Muscle of arm (tissue), 14 donors: ENCODE measurements at places on chromosomes 13 and 19.

- no peak for DNase-seq
These were observed 242.1 kb downstream of the ENOX1 start for GRCh38 chr13:43544631-43545030.

DNA sequence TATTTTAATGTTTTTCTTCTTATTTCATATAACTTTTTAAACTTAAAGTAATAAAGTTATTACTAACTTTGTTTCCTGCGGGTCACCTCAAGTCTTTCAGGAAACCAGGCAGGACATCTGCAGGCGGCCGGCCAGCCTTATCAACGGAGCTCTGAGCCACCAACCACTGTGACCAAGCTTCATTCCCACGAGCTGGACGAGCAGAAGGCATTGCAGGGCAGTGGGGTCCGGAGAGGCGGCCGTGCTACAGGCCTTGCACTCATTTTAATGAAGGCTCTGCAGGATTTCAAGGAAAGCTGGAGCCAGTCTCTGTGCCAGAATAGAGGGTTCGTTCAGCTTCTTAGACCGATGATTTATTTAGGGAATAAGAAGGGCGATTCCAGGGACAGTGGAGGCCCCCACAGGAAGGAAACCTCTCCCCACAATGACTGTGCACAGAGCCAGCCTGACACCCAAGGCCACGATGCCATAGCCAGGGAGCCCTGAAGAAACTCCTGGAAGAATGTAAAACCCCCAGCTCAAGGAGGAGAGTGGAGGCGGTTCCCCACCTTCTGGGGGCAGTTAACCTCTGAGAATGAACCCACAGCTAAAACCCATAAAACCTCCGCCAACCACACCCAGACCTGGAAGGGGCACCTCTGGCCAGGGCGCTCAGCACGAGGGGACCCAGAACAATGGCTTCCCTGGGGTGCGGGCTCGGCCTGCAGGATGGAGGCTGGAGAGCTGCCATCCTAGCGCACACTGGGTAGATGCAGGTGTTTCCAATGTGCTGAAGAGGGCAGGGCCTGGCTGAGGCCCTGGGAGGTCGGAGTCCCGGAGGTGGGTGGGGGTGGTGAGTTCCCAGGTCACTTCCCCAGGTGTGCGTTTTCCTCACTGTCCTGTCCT is 75.0 kb downstream of the RASA3 start:
- DNase-seq = no peak

- DNase-seq = no peak
These were observed 152.6 kb upstream of the HTR2A start for GRCh38 chr13:47049276-47049989.

- DNase-seq = no peak
These were observed 168.2 kb downstream of the KDM4B start for GRCh38 chr19:5137114-5137513.

DNA sequence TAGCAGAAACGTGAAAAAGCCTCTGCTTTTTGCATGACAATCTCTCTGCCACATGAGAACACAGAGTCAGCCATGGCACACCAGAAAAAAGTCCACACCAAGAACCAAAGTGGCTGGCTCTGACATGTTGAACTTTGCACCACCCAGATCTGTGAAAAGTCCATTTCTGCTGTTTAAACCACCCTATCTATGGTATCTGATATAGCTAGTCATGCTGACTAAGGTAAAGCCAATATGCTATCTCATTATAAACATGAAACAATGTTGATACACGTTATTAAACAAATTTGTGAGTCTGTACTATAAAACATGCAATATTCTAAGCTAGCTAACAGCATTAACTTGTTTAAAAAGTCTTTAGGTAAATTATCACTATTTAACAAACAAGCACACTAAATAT is 21.0 kb upstream of the ZNF432 start:
- DNase-seq = no peak

GRCh38 chr13:78105656-78106055 is 187.0 kb upstream of the EDNRB start:
- DNase-seq = no peak

- peak; percentile 78 for DNase-seq
These were observed 2.5 kb downstream of the LDLR start for GRCh38 chr19:11091703-11092153.

GRCh38 chr19:8142513-8142900 is 6.9 kb downstream of the FBN3 start:
- DNase-seq = no peak

DNA sequence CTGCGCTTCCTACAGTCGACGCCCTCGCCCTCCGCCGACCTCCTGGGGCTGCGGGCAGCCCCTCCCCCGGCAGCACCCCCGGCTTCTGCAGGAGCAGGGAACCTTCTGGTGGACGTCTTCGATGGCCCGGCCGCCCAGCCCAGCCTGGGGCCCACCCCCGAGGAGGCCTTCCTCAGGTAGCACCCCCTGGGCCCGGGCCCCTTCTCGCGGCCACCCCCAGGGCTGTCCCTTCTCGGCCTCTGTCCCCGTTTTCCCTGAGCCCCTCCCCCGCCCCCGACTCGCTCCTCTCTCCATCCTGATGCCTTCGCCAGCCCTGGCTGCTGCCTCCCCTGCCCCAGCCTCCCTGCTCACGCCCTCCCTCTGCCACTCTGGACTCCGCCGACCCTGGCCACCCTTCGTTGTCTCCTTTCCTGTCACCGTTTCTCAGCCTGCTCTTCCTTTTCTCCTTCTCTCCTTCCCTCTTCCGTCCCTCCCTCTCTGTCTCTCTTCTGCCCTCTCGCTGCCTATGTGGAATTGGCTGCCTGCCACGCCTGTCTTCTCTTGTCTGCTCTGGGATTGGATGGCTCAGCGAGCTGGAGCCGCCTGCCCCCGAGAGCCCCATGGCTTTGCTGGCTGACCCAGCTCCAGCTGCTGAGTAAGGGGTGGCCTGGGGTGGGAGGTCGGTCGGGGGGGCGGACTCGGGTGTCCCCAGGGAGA is 11.0 kb downstream of the FUZ start:
- peak; percentile 92 for DNase-seq

GRCh38 chr19:13051557-13052165 is 51.0 kb downstream of the LYL1 start:
- no peak for DNase-seq

- no peak for DNase-seq
These were observed 110.9 kb downstream of the HS6ST3 start for GRCh38 chr13:96200810-96201209.

GRCh38 chr13:76892488-76892887 is 6.3 kb upstream of the KCTD12 start:
- DNase-seq = no peak

DNA sequence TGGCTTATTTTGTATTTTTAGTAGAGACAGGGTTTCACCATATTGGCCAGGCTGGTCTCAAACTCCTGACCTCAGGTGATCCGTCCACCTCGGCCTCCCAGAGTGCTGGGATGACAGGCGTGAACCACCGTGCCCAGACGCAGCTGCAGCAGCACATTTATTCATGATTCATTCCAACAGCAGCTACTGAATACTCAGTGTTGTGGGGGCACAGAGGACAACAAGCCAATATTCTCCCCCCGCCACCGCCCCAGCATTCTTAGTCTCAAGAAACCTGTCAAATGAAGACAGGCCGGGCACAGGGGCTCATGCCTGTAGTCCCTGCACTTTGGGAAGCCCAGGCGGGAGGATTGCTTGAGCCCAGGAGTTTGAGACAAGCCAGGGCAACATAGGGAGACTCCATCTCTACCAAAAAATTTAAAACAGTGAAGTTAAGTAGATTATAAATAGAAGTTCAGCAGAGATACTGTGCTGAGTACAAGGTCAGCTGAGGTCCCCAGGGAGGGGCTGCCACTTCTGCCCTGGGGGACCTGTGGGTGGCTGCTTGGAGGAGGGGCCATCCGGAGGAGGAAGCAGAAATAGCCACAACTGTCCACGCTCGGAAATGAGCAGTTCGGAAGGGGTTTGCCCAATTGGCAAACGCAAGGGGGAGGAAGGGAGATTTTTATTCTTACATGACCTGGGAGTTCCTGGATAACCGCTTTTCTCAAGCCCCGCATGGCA is 4.3 kb downstream of the DOT1L start:
- DNase-seq = no peak

- DNase-seq = no peak
These were observed 116.7 kb downstream of the KLF12 start for GRCh38 chr13:74017301-74018061.

- DNase-seq = no peak
These were observed 6.5 kb downstream of the LRRC8E start for GRCh38 chr19:7894612-7895309.

- no peak for DNase-seq
These were observed 345.3 kb upstream of the OBI1 start for GRCh38 chr13:79003989-79004898.

DNA sequence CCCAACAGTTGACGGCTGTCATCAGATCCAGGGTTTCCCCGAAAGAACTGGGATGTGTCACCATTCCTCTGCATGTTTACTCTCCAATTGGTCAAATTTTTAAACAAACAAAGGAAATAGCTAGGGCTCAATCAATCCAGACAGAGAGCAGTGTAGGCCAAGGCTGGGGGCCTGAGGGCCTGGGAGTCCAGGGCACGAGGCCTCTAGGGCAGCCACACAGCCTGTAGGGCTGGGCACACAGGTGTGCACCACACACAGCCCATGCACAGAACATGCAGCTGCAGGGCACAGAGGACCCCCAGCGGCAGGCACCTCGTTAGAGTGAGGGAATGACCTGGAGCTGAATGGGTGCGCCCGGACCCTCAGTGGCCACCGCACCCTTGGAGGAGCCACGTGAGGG is 9.5 kb downstream of the MIER2 start:
- no peak for DNase-seq

GRCh38 chr13:24887759-24888158 is 123.8 kb downstream of the RNF17 start:
- no peak for DNase-seq

- no peak for DNase-seq
These were observed 44.7 kb downstream of the PSPC1 start for GRCh38 chr13:19737844-19738557.

DNA sequence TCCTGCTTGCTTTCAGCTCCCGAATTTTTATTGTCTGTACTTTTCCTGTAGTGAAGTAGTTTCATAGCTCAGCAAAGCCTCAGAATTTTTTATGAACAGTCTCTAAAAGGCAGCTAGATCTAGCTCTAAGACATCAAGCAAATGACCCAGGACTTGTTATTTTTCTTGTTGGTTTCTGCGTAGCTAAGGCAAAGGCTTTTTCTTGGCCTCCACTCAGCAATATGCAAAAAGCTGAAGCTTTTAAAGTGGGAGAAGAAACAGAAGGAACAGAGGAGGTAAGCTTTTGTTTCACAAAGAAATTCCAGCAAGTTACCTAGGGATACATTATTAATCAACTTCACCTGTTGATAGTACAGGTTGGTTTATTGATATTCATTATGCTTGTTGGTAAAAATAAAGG is 235.9 kb downstream of the PCDH20 start:
- DNase-seq = peak; percentile 29

DNA sequence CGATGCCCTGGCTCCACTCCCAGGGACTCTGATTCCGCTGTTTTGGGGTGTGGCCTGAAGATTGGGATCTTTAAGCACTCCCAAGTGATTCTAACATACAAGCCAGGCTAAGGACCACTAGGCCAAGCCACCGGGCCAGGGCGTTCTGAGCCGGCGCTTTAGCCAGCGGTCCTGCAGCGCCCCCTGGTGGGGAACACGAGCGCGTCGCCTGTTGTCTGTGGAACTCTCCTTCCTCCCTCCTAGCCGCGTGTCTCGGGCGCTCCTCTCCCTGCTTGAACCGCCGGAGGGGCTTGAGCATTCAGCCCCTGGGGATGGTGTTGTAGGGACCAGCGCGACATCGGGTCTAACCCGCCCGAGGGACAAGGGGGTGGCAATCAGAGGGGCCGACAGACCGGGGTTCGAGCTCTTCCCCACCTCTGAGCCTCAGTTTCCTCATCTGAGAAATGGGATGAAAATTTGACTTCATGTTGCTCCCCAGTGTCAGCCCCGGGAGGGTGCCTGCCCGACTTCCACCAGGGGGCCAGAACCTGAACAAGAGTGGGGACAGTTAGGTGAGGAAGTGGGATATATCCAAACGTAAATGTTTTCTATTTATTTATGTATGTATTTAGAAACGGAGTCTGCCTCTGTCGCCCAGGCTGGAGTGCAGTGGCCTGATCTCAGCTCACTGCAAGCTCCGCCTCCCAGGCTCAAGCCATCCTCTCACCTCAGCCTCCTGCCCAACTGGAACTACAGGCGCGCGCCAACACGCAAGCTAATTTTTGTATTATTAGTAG is 18.0 kb upstream of the PNMA8B start:
- DNase-seq = peak; percentile 87

DNA sequence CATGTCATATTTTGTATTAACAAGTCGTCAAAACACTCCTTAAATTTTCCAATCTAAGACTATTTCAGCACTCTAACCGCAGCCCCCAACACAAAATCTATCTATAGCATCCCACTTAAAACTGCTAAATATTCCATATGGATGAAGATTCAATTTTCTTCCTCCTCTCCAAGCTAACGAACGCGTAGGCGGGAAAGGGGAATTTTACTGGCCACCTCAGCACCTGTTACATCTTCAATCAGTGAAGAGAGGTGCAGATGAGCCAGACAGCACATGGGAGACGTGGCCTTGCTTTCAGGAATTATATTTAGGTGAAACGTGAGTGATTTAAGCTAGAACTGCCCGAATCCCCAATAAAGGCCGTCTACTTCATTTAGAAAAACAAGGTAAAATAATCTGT is 1.1 kb downstream of the RBM26 start:
- DNase-seq = no peak

DNA sequence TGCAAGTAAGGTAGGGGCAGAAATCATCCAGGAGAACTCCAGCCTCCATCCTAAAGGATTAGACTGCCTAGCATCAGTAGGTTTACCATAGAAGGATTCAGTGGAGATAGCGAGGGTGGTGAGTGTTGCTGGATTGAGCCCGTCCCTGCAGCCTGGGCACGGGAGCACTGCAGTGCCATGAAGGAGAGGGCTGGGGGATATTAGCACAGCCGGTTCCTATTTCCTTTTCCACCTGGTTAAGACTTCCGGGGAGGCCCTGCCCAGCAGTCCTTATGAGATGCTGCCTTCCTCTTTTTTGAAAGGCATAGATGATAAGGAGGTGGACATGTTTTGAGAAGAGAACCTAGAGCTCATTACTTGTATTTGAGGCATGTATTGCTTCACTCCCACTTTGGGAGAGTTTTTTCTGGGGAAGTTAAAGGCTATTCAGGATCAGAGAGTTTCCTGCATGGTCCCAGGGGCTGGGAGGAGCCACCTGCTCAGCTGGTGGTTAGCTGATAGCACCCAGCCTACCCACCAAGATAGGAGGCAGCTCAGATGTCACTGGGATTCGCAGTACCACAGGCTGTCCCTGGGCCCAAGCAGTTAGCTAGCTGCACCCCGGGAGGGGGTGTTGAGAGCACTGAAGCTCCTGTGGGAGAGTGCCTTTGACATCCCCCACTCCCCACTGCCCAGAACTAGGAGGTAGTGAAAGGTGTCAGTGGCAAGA is 17.2 kb downstream of the ACTN4 start:
- DNase-seq = no peak

- no peak for DNase-seq
These were observed 32.9 kb upstream of the ZNF429 start for GRCh38 chr19:21472507-21472906.

DNA sequence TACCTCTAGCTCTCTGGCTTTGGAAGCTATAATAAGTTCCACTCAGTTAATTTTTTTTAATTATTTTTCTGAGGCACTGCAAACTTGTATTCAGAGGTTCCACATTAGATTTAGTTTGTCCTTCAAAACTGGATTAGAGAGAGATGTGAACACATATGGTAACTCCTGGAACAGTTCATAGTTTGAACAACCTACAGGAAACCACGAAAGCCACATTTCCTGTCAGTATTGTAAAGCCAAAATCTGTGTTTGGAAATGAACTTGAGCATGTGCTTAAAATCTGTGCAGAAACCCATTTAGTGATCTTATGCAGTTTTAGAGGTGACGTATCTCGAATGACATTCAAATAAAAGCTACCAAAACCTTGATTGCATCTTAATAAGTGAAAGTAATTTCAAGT is 1952.0 kb downstream of the OLFM4 start:
- DNase-seq = no peak
